ENCODE measurements at places on chromosomes 16 and 17.
A peak's percentile ranks its signal among the peaks of the same experiment; 100 is the strongest.

- DNase-seq = no peak
Measured at GRCh38 chr17:69448431-69449102, 34.1 kb downstream of the MAP2K6 start.

GRCh38 chr17:78337244-78338109, 22.4 kb downstream of the SOCS3 start:
- DNase-seq = no peak

GRCh38 chr16:89366561-89367537, 123.5 kb downstream of the ANKRD11 start:
- no peak for DNase-seq

DNA sequence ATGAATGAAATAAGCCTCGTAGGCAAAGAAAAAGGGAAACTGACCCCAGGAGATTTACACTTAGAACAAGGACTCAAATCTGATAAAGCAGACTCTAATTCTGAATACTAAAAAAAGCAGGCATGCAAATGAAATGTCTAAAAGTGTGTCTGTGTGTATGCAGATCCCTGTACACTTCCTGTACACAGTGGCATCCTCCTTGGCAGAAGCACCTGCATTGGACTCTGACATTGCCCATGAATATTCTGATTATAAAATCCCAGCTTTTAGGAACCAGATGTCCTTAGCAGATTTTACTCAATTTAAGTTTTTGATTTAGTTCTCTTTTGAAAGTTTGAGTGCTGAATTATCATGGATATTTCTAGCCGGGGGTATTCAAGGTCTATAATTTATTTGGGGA, 306.0 kb upstream of the CDH8 start:
- DNase-seq = no peak

DNA sequence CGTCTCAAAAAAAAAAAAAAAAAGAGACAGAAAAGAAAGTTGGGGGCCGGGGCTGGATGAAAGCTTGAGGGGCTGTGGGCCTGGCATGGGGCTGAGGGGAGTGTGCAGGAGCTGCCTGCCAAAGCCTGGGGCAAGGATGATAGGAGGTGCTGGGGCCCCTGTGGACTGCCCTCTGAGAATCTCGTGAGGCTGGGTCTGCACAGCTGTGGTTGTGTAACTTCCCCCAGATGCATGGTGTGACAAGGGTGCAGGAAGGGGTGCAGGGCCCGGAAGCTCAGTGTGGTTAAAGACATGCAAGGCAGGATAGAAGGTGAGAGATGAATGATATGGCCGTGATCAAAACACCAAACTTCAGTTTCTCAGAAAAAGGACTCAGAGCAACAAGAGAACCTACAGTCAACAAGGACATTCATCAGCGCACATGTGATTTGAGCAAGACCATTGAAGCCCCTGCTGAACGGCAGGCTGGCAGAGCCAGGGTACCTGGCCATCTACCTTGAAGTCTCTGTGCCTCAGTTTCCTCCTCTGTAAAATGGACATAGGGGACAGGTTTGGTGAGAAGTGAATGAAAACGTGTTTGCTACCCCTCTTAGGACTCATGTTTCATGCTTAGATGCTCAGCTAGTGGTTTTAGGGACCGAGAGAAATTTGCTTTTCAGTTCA, 9.6 kb downstream of the IL32 start:
- peak; percentile 71 for DNase-seq

DNA sequence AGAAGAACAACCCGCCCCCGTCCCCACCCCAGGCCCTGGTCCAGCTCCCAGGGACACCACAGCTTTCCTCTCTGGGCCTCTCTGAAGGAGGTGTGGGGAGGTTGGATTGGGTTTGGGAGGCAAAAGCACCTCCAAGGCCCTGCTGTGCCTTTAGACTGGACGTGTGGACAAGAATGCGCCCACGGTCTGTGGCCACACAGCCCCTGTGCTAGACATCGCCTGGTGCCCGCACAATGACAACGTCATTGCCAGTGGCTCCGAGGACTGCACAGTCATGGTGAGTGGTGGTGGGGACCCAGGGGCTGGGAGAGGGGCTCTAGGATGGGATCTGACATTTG, 3.0 kb downstream of the CORO1A start:
- DNase-seq = no peak

DNA sequence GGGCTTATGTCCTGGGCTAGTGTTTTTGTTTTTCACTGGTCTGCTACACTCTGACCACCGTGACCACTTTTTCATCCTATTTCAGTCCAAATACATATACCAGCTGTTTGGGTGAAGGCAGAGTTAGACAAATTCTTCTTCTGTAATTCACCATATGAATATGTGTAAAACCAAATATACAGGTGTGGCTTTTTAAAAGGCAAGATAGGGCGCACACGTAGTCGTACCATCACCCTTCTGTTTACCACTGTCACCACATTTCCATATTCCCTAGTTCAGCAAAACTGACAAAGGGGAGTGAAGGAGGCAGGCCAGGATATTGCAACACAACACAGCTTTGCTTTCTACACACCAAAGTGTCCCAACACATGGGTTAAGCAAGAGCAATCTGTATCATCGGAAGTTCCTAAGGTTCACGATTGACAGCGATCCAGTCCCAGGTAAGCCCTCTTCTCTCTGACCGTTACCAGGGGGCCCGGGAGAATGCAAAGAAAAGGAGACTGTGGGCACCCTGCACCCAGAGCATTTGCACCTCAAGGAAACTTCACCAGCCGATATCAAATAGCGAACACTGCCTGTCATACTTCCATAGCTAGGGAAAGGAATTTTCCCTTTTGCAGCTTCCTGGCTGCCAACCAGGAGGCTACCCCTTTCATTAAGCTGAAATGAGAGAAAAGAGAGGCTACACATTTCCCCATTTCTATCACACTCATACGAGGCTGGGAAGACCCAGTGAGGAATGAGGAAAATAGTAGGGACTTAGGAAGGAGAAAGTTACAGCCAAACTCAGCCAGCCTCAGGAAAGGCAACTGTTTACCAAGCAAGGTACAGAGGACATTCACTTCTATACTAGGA, 23.1 kb downstream of the CREBBP start:
- no peak for DNase-seq

DNA sequence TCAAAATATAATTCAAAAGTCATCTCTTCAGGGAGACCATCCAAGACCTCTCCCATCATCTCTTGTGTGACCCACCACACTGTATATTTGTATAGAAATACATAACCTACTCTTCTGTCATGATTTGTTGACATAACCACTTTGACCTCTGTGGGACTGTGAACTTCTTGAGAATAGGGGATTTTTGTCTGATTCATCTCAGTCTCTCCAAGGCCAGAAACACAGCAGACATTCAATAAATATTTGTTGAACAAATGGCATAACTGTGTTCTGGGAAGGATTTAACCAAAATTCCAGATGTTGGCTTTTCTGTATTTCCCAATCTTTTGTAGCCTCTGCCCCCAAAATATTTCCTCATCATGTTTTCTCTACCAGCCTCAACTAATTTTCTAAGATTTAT, 169.7 kb downstream of the CDH11 start:
- no peak for DNase-seq

- DNase-seq = peak; percentile 16
Measured at GRCh38 chr16:57284209-57284951, at the start of gene PLLP. Gene PLLP (minus strand): TSS chr16:57284672. CDS start chr16:57284540, 132 bp downstream.

DNA sequence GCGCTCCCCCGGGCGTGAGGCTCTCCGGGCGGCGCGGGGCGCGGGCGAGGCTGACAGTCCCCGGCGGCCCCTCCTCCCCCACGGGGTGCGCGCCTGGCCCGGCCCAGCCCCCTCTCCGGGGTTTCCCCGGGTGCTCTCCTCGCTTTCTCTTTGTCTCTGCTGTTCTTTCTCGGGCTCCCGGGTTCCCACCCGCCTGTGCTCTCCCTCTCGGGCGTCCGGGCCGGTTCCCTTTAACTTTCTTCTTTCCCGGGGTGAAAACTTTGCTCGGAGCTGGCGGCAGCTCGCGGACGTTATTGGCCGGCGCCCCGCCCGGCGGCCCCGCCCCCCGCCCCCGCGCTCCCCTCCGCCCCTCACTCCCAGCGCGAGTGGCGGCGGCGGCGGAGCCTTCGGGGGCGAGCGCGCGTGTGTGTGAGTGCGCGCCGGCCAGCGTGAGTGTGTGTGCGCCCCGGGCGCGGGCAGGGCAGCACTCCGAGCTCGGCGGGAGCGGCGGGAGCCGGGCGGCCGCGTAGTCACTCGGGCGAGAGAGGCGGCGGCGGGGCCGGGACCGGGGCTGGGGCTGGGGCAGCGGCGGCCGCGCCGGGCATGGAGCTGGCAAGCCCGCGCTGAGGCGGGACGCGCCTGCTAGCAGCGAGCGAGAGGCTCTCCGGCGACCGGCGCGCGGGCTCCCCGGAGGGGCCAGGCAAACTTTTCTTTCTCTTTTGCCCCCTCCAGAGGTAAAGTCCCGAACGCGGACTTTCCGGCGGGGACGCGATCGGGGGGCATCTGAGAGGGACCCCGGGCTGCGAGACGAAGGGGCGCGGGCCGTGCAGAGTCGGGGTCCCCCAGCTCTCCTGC, at the start of gene NTN1:
Gene NTN1 (plus strand): TSS at position 353 of the 834 bp plus-strand sequence. CDS start 864 bp downstream, outside the sequence.
- DNase-seq = peak; percentile 40

DNA sequence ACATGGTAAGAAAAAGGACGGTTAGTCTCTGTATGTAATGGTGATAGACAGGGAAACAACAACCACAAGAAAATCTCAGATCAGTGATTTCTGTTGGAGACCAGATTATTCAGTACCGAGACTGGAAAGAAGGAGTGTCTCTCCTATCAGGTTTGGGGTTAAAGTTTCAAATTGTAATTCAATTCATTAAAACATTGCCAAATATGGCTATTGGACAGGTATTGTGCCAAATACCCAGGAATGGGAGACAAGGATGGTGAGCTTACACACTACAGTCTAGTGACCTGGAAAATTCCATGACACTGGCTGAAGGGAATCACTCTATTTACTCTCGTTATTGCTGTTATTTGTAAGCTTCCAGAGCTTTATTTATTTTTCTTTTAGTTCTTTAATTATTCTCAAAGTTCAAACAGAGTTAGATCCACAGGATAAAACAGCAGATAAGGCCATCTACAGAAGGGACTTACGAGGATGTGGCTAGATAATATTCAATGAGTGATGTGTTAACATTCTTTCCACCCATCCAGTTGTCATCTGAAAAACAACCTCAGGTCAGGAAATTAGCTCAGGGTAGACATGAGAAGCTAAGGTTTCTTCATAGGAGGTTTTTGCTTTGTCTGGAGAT, 25.1 kb upstream of the MMD start:
- DNase-seq = no peak

GRCh38 chr17:45404870-45405249, 27.8 kb downstream of the ARHGAP27 start:
- no peak for DNase-seq

- DNase-seq = no peak
Measured at GRCh38 chr16:87361916-87362619, 21.5 kb downstream of the FBXO31 start.

GRCh38 chr16:9176547-9177418, 85.3 kb downstream of the HAPSTR1 start:
- DNase-seq = no peak

- DNase-seq = no peak
Measured at GRCh38 chr17:49633250-49633649, 44.6 kb downstream of the SPOP start.

DNA sequence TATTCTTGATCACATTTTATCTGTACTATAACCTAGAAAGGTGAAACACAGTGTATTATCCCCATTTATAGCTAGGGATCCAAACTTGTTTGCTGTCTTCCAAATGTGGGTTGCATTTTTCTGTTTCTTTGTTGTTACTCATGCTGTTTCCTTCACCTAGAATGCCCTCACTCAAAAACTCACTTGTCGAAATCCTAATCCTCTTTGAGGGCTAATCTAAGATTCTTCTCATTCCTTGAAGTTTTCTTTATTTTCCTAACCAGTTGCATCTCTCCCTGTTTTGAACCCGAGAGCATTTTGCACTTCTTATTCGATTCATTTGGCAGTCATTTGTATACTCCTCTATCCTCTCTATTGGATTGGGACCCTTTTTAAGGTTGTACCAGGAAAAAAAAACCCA, 9.6 kb downstream of the CALCOCO2 start:
- no peak for DNase-seq

GRCh38 chr17:81687770-81688541, 4.1 kb downstream of the HGS start:
- DNase-seq = no peak

DNA sequence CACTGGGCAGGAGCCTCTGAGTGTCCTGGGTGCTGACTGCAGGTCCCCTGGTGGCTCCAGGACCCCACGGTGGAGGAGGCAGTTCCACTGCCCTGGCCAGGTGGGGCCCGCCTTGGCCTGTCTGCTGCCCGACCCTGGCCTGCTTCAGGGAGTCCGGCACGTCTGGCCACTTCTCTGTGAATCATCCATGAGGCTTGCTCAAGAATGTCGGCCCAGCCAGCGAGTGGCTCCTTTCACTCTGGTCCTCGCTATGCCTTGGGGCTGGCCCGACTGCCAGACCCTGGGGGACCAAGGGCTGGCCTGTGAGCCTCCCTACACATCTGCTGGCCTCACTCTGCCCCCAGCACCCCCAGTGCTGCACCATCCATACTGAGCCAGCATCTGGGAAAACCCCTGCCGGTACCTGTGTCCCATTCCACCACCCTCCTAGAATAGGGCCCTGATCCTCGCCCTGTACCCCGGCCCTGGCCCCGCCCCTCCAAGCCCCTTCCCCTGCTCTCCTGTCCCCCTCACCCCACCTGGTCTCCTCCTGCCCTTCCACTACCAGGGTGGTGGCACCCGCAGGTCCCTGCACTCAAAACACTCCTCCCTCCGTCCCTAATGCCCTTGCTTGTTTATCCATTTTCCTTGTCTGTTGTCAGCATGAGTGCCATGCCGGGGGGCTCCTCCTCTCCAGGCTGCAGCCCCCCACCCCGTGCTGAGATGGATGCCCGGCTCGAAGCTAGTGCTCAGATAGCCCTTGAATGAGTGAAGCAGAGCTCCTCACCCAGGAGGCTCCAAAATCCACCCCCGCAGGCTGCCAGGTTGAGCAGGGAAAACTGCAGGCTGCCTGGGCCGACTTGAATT, 35.5 kb downstream of the ADCY7 start:
- no peak for DNase-seq

- no peak for DNase-seq
Measured at GRCh38 chr16:88017587-88018101, 66.4 kb downstream of the BANP start.

DNA sequence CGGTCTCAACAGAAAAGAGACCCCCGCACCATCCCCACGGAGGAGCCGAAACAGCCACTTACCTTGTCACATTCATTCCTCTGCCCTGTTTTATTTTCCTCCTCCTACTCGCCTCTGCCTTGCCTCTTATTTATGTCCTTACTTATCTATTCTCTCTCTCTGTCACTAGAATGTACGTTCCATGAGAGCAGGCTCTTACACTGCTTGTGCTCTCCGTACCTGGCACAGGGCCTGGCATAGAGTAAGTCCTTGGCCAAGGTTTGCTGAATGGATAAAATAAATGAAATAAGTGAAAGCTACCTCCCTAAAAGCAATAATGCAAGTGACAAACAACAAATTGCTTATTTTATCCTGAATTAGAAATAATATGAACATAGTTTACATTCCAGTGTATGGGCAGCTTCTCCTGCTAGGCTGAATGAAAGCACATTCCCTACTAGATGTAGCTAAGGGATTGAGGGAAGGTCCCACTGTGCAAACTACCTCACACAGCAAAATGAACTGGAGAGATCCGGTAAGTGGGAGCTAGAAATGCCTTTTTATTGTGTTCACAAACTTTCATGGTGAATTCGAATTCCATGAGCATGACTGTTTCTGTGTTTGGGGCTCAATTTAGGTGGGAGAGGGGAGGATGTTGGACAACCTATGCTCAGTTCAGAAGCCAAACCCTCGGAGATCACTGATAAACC, 173.1 kb downstream of the PARN start:
- DNase-seq = no peak

Measured in activated T-cell treated with anti-CD3 and anti-CD28 coated beads for 24 hours (primary cell).